ENCODE measurements at places on chromosomes 11 and 22.

DNA sequence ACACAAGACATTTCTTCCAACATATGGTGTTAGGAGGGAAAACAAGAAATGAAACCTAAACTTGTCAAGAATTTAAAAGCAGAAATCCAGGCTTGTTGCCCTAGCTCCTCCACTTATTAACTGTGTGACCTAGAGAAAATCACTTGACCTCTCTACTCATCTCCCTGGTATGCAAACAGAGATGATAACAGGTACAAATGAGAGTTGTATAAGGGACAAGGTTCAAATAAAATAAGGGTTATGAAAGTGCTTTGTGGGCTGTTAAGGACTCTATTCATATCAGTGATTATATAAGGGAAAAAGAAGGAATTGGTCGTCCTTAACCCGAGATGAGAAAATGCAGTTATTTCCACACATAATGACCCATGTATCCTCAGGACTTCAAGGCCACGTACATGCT lies 372.7 kb upstream of the TENM4 start:
- DNase-seq, result no peak

DNA sequence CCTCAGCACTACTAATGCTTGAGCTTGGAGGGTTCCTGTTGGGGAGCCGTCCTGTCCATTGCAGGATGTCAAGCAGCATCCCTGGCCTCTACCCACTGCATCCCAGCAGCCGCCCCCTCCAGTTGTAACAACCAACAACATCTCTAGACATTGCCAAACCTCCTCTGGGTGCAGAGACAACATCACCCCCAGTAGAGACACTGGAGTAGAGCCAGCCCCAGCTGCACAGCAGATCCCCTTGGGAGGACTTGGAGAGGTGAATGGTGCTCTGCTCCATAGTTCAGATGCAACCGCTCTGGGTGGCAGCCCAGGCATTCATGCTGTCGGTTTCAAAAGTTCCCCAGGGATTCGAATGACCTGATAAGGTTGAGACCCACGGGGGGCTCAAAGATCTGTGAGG lies 259.0 kb downstream of the MN1 start:
- no peak for DNase-seq

DNA sequence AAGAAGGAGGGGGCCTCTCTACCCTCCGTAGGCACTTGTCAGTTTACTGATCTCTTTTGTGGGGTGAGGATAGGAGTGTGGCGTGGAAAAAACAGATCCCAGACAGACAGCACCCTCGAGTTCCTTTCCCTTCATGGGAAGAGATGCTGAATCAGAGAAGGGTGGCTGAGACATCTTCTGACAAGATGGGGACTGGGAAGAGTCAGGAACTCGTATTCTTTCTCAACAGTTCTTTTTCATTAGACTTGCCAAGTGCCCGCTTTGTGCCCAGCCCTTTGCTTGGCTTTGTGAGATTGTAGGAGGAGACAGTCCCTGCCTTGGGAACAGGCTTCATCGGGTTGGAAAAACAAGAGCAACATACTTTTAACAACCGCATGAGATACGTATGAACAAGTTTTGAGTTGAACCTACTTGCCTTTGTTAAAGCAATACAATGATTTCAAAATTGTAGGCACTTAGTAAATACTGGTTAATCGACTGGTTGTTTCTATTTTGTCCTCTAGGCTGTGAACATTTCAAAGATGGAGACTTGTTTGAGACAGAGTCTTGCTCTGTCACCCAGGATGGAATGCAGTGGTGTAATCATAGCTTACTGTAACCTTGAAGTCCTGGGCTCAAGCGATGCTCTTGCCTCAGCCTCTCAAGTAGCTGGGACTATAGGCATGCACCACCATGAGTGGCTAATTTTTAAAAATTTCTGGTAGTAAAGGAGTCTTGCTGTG lies 1.1 kb downstream of the RRM1 start:
- no peak for DNase-seq

DNA sequence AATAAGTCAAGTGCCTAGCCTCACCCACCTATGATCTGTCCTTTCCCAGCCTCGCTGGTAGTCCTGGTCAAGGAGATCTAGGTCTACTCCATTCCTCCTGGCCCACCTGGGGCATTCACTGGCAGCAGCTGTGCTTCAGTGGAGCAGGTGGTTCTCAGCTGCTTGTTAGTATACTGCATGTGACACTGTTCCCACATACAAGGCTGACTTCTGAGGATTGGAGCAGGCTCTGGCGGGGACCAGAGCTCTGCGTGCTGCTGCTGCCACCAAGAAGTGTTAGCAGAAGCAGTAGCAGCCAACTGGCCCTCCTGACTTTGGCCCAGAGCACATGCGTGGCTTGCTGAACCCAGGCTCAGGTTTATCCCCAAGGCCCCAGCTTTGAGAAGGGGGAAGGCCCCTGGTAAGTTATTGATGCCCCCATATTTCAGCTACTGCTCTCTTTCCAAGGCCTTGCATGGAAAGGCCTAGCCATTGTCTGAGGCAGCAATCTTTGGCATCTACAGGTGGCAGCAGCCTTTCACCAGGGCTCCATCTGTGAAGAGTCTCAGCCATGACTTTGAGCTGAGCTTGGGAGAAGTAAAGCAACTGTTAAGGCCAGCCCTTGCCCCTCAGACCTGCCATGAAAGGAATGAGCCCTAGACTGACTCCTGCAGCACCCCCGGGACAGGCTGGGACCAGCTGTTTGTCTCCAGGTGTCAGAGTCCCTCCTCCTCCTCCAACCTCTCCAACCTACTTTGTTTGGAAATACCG lies 26.5 kb downstream of the ARHGAP1 start:
- no peak for DNase-seq

- no peak for DNase-seq
These were observed 29.9 kb downstream of the SYN3 start for GRCh38 chr22:33028234-33028633.

GRCh38 chr22:27585141-27585540 lies 216.4 kb downstream of the MN1 start:
- DNase-seq, result no peak
